Lower leg skin (tissue), 4 donors: ENCODE measurements at places on chromosomes 5 and 9. TPM values are rescaled to one million over a fixed set of nuclear protein-coding genes. Genes with fewer than 3 reads are reported as not detected.

Gene SPDL1
- 5.6 TPM for total RNA-seq

Gene CNTNAP3
- total RNA-seq = 15.0 TPM

Gene C9orf153
- total RNA-seq = not detected

Gene PCDHB6
- not detected for total RNA-seq

Gene IL9
- total RNA-seq = not detected

Gene CDC20B
- total RNA-seq = not detected

Gene SPATA31E1
- not detected for total RNA-seq

Gene TAF1L
- total RNA-seq = not detected

Gene FGF10
- 3.8 TPM for total RNA-seq

Gene ETF1
- 64.2 TPM for total RNA-seq

Gene POU4F3
- not detected for total RNA-seq

Gene POU5F2
- total RNA-seq = 0.86 TPM

Gene KIF20A
- total RNA-seq = 2.6 TPM

Gene ITGA1
- 7.8 TPM for total RNA-seq

Gene GLRA1
- not detected for total RNA-seq

Gene PTPN3
- 44.5 TPM for total RNA-seq

Gene PRR16
- 3.9 TPM for total RNA-seq

Gene CCDC152
- total RNA-seq = 0.25 TPM

Gene C5
- 3.3 TPM for total RNA-seq

Gene C9orf43
- total RNA-seq = 0.32 TPM

Gene LCN9
- not detected for total RNA-seq

Gene HBEGF
- 19.6 TPM for total RNA-seq

Gene C9orf50
- not detected for total RNA-seq

Gene OCLN
- 71.0 TPM for total RNA-seq

Gene SPATA31D4
- not detected for total RNA-seq

Gene RECK
- 4.4 TPM for total RNA-seq

Gene GABRB2
- 0.67 TPM for total RNA-seq

Gene NKD2
- total RNA-seq = 2.7 TPM
